ENCODE measurements at places on chromosomes 16 and 17.
A peak's percentile ranks its signal among the peaks of the same experiment; 100 is the strongest.

DNA sequence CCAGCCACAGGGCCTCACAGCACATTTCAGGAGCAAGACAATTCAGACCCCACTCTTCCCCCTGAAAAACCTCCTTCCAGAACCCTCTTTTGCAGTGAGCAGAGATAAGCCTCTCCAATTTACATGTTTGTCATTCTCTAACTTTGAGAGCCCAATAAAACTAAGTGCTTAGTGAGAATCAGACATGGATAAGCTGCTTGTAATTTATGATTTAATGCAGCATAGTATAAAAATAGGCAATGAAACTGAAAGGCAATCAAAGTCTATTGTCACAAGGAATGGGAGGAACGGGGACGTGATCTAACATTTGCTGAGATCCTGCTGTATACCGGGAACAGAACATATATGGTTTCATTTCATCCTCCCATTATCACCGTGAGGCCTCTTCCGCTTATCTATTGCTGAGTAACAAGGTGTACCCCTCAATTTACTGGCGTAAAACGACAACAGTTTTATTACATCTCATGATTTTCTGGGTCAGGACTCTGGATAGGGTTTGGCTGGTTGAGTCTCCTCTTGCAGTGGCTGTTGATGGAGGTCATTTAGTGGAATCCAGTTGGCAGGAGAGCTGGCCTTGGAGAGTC, 597.4 kb downstream of the MAF start:
- DNase-seq = no peak

GRCh38 chr16:78800523-78800922, 701.1 kb downstream of the WWOX start:
- no peak for DNase-seq

- no peak for DNase-seq
Observed at GRCh38 chr17:6100891-6101500, 30.8 kb downstream of the WSCD1 start.

DNA sequence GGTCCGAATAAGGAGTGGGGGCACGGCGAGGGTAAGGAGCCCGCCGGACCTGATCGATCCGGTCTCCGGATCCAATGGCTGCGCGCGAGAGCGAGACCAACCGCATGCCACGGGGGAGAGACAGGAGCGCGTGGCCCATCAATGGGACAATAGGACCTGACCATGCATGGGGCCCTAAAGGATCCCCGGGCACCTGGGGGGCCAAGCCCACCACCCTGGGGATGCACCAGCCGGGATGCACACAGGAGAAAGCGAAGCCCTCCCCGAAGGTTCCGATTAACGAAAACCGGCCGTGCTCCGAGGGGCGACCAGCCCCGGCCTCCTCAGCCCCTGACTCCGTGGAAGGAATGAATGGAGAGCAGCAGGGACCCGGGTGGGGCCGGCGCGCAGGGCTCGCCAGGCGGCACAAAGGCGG, 525 bp downstream of the JPT1 start:
- DNase-seq = no peak

GRCh38 chr17:35046740-35047283, 16.7 kb downstream of the RFFL start:
- peak; percentile 68 for DNase-seq

DNA sequence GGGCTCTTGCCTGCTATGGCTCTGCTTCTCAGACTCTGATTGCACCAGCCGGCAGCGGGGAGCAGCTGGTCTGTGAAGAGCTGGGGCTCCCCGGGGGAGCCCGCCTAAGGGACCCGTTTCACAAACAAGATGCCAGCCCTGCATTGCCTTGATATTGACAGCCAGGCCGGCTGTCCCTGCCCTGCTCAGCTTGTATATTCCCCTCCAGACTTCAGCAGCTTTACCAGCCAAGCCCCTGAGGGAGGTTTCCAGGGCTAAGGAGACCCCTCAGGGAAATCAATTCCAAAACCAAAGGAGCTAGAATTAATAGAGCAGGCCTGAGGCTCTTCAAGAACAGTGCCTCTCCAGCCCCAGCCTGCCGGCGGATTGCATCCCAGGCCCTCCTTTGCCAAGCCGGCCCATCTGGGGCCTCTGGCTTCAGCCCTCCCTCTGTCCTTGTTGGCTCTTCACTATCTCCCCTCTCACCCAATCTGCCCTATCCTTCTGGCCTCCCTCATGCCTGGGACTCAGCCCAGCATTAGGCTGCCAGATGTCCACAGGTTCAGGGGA, 5.7 kb downstream of the CALB2 start:
- no peak for DNase-seq

DNA sequence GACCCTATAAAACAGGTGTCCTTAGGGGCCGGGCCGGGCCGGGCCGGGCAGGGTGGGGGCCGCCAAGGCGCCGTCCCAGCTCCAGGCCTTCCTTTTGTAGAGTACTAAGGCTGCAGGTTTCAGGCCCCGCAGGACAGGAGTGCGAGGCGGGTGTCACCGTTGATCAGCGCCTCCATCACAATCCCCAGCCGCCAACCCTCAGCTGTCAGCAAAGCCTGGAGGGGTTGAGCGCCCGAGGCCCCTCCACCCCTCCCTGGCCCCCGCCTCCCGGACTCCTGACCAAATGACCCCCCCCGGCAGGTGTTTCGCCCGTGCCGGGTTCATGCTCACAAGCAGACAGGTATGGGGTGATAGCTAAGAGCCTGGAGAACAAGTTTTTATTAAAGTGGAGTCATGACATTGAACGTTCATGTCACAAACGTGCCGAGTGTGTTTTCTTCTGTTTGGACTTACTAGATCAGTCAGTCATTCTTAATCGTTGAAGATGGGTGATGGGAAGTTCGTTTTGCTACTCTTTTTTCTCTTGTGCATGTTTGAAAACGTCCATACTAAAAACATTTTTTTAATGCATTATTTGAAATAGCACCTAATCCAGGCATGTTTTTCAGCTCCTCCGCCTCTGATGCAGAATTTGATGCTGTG, 534 bp downstream of the ARL2BP start:
- DNase-seq = no peak

DNA sequence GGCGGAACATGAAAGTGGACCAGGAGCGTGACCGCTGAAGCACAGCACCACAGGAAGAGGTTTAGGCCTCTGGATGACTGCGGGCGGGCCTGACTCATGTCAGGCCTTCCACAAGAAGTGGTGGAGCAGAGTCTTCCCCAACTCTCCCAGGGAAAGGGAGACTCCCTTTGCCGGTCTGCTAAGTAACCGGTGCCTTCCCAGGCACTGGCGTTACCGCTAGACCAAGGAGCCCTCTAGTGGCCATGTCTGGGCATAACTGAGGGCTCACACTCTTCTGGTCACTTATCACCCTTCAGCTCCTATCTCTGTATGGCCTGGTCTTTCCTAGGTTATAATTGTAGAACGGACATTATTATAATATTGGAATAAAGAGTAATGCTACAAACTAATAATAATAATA, 1931.9 kb downstream of the TP53TG3F start:
- DNase-seq = peak; percentile 62

- DNase-seq = no peak
Observed at GRCh38 chr17:9037736-9038135, 16.4 kb downstream of the NTN1 start.

GRCh38 chr16:54993106-54993895, 62.6 kb downstream of the IRX5 start:
- no peak for DNase-seq

DNA sequence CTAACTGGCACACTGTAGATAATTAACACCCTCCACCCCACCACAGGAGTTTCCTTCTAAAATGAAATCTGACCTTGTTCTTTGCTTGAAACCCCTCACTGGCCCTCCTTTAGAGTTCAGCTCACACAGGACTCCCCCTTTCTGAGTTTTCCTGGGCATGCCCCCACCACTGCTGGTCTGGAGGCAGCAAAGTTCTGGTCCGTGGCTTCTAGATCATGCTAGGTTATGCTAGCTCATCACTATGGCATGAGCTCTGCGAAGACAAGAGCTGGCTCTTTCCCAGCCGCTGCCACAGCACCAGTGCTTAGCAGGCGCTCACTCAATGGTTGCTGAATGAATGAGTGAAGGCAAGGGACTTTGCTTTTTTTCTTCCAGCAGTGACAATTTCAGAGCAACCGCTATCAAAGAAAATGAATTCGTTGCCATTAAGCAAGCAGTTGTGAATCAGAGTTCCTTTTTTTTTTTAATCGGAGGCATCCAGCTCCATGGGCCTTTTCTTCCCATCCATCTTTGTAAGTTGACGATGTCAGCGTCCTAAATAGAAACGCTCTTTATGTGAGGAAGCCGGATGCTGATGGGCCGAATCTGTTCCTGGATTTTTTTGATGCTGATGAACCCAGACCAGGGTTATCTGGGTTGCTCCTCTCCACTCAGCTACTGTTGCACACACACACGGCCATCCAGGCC, 80.8 kb upstream of the NOL11 start:
- DNase-seq = peak; percentile 84

DNA sequence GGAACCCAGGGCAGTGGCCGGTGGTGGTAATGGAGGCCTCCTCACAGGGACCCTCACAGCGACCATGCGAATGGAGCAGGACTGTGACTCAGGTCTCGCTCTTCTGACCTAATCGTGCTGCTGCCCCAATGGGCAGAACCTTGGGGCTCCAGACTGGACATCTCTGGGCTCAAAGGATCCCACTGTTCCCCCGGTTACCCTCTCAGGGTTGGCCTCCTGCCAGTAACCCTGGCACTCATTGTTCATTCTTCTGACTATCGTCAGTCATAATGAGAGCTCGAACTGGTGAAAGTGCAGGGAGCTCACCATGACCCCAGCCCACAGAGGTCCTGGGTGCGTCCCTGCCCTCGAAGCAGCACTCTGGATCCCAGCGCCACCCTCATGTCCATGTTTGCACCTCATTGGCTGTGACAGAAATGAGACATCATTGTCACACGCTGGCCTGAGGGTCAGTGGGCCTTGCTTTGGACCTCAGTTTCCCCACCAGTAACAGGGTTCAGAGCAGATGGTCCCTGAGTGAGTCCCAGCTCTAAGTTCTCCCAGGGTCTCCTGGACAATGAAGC, 4.0 kb upstream of the NPRL3 start:
- no peak for DNase-seq

GRCh38 chr17:16639438-16639837, 14.2 kb downstream of the ZNF624 start:
- DNase-seq = no peak

DNA sequence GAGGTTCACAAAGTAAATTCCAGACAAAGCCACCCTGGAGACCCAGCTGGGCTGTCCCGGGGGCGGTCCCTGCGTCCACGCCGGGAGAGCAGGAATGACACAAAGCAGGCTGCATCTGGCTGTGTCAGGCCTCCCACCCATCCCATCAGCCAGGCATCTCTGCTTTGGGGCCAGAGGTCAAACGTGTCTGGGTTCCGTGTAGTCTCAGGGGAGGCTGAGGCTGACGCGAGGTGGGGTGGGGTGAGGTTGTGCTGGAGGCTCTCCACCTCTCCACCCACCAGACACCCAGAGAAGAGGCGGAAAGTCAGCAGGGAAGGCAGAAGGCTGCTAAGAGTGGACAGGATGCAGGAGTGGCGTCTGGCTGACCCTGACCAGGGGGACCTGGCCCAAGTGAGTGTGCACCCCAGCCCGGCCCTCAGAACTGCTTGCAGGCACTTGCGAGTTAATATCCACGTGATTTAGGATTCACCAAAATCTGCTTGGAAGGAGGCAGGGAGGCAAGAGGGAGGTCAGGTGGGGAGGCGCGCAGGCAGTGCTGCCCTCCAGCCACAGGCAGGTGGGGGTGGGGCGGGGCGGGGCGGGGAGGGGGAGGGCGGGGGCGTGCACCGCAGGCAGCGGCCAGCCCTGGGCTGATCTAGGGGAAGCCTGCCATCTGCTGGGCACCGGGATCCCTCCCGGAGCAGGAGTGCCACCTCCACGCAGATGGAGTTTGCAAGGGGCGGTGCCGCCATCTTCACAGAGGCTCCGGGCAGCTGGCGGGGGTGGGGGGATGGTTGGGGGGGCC, 44.3 kb downstream of the TBC1D16 start:
- peak; percentile 81 for DNase-seq

DNA sequence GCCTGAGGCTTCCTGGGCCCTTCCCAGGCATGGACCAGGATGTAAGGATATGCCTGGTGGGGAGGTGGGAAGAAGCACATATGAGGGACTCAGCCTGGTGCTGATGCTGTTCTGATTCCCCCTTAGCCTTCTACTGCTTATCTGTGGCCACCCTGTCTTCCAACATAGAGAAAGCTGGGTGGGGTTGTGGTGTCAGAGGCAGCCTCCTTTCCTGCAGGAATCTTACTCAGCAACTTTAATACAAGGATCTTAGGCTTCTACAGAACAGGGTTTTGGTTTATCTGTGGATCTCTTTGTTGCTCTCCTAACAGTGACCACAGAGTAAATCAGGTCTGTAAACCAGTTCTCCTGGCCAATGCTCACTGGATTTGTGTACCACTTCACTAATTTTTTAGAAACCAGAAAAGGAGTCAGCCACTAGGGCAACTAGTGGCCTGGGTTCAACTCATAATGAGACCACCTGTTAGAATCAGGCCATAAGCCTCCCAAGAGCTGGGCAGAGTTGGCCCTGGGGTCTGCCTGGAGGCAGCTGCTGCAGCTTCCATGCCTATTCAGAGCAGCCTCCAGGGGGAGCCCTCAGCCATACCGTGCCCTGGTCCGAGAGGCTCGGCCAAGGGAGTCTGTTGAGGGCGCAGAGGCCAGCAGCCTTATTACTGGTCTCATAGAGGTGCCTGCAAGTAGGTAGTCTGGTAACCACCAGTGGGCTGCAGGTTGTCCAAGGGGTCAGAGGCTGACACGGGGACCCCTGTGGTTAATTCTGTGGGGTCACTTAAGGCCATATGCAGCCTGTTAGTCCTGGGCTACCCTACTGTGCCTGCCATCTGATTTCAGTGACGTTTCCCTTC, 7.1 kb downstream of the HAS3 start:
- peak; percentile 60 for DNase-seq

GRCh38 chr17:33978889-33979288, 276.2 kb upstream of the CCL2 start:
- no peak for DNase-seq

DNA sequence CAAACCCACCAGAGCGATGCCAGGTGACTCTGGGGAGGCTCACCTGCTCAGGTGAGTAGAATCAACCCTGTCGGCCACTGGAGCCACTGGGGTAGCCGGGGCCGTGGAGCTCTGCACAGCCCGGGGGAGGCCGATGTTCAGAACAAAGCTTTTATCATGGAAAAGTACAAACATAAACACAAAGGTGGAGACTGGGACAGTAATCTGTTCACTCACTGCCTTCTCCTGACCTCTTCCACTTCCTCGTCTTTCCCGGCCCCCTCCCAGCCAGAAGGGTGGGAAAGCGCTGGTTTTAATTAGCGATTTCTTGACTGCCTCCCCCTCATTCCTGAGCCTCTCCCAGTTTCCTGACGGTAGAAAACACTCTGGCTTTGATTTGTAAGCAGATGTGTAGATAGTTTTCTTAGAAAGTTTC, 9.8 kb upstream of the TEX19 start:
- no peak for DNase-seq

GRCh38 chr16:81945665-81946064, 65.6 kb downstream of the SDR42E1 start:
- peak; percentile 23 for DNase-seq

DNA sequence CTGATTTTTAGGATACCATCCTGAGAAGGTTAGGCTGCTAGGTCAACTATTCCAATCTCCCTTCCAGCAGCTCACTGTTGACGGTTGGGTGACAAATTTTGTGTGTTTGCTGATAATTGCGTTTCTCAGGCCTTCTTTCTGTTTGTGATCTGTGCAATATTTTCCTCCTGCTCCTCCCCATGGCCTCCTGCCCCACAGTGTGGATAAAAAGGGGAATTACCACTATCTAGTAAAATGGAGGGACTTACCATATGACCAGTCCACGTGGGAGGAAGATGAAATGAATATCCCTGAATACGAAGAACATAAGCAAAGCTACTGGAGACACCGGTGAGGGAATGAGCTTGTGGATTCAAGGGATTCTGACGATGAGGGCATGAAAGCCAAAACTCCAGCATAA, 9.2 kb downstream of the CHD3 start:
- DNase-seq = peak; percentile 11

- peak; percentile 23 for DNase-seq
Observed at GRCh38 chr16:67456391-67457081, 24.4 kb downstream of the ATP6V0D1 start.

- peak; percentile 35 for DNase-seq
Observed at GRCh38 chr17:48735062-48735351, 6.5 kb upstream of the HOXB13 start.

Data from kidney tubule cell (primary cell).